Ascending aorta (tissue), 2 donors: ENCODE measurements at places on chromosomes 3 and 15. TPM values are rescaled to one million over a fixed set of nuclear protein-coding genes. Genes with fewer than 3 reads are reported as not detected.

DNA sequence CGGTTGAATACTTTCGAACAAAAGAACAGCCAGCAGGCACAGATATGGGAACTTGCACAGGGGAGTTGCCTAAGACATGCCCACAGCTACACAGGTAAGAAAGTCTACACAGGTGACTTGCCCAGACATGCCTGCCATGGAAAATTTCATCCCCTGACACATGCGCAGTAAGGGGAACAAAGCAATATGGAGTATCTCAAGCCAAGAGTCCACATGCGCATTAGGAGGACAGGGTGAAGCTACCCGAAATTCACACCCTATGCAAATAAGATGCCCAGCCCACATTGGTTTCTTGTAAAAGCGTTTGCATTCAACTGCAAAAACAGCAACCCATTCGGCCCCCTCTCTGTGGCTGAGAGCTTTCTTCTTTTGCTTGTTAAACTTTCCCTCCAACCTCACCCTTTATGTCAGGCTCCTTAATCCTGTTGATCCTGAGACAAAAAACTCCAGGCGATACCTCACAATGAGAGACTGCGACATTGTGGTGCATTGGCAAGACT lies 49.3 kb upstream of the TRPM1 start:
- peak; percentile 4 for DNase-seq

DNA sequence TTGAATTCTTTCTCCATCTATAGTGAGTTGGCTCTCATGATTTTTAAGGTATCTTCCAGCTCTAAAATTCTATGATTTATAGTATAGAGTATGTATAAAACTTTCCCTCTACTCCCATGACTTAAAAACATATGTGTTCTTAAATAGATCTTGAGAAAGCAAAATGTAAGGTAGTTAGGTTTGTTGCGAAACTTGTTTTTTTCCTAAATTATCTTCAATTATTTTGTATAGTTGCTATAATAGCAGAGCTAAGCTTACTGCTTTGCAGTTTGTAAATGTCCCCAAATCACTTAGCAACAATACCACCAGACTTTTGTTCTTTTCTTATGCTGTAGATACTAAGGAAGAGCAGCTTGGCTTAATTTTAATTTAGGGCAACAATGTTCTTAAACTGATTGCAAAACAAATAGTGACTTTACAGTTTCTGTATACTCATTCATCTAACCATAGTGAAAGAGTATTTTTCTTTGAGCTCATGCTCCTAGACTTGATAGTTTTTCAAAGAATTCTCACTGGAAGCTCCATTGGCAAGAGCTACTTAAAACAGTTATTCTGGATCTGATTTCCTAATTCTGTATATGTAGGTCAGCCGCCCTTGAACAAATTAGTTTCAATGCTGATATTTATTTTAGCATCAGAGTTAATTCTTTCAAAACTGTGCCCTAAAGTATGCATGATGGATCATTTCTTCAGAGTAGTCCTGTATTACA lies 61.2 kb downstream of the LYSMD4 start:
- DNase-seq, result no peak

GRCh38 chr15:59053482-59053881 lies 51.5 kb upstream of the CCNB2 start:
- no peak for DNase-seq

GRCh38 chr3:67635806-67636205 lies 18.6 kb downstream of the SUCLG2 start:
- DNase-seq, result no peak

- no peak for DNase-seq
Observed at GRCh38 chr3:170442947-170443346, 24.3 kb downstream of the CLDN11 start.

The WDR72 gene
- total RNA-seq, result not detected

The PCSK6 gene
- 3.9 TPM for total RNA-seq

The RBP2 gene
- total RNA-seq, result not detected

The DGKG gene
- total RNA-seq, result 11.1 TPM

The CMTM8 gene
- total RNA-seq, result 6.6 TPM
